Activated naive CD8-positive, alpha-beta T cell treated with anti-CD3 and anti-CD28 coated beads for 36 hours (primary cell): ENCODE measurements at places on chromosomes 11 and 22.

DNA sequence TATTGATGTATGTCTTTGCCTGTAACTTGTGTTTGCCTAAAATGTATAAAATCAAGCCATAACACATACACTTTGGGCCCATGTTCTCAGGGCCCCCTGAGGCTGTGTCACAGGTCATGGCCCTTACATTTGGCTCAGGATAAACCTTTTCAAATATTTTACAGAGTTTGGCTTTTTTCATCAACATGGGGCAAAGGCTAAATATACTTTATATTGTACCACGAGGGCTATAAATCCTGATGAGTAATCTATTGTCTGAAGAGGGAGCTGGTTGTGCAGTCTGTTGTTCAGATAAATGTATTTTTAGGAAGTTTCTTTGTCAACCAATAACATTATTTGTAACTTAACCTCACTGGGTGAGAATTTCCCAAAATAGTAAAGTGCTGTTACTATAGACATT is 404.6 kb upstream of the DDI1 start:
- H3K27ac ChIP-seq, result no peak overlapping the region
- no peak for DNase-seq
- H3K4me3 ChIP-seq, result no peak overlapping the region
- H3K4me1 ChIP-seq, result no peaks in the 10 kb centered on the region

GRCh38 chr11:30312243-30312642 is 10.7 kb upstream of the ARL14EP start:
- peaks cover 4% of the 10 kb centered on the region for H3K4me1 ChIP-seq
- H3K4me3 ChIP-seq, result no peak overlapping the region
- no peak for DNase-seq
- H3K36me3 ChIP-seq, result peaks cover 2% of the 10 kb centered on the region

DNA sequence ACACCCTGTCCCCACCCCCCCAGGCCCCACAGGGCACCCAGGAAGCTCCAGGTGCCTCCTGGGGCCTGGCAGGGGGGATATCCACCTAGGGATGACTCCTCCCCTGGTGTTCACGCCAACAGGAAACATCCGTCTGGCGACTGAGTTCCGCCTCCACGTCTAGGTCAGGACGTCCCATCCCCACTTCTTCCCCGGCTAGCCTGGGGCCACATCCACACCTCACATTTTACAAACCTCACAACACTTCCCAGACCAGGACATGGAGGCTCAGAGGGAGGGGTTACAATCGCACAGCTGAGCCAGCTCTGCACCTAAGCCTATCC is 21.0 kb downstream of the MAFF start:
- no peak overlapping the region for H3K4me3 ChIP-seq
- peaks cover 16% of the 10 kb centered on the region for H3K4me1 ChIP-seq
- H3K36me3 ChIP-seq, result no peaks in the 10 kb centered on the region
- H3K27me3 ChIP-seq, result no peaks in the 10 kb centered on the region
- no peak for DNase-seq

GRCh38 chr11:61890529-61891330 is 615 bp downstream of the FADS3 start:
- peaks cover 5% of the 10 kb centered on the region for H3K4me1 ChIP-seq
- no peaks in the 10 kb centered on the region for H3K36me3 ChIP-seq
- peak; percentile 51 for DNase-seq
- no peak overlapping the region for H3K27ac ChIP-seq

DNA sequence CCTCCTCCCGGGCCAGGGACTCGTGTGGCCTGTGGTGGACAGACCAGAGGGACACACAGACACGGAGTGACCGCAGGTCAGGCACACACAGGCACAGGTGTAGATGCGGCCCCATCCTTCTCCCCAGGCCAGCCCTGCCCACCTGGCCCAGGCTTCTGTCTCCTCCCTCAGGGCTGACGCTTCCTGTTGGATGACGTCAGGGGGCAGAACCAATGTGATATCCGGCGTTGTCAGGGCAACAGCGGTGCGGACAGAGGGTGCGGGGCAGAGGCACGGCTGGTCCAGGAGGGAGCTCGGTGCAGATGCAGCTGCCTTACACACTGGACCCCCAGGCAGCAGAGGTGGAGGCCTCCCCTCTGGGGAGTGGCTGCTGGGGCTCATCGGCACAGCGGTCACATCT is 2.9 kb upstream of the TUBGCP6 start:
- H3K4me1 ChIP-seq, result peaks cover 16% of the 10 kb centered on the region
- no peak overlapping the region for H3K27ac ChIP-seq
- H3K4me3 ChIP-seq, result no peak overlapping the region
- no peaks in the 10 kb centered on the region for H3K27me3 ChIP-seq
- DNase-seq, result no peak

DNA sequence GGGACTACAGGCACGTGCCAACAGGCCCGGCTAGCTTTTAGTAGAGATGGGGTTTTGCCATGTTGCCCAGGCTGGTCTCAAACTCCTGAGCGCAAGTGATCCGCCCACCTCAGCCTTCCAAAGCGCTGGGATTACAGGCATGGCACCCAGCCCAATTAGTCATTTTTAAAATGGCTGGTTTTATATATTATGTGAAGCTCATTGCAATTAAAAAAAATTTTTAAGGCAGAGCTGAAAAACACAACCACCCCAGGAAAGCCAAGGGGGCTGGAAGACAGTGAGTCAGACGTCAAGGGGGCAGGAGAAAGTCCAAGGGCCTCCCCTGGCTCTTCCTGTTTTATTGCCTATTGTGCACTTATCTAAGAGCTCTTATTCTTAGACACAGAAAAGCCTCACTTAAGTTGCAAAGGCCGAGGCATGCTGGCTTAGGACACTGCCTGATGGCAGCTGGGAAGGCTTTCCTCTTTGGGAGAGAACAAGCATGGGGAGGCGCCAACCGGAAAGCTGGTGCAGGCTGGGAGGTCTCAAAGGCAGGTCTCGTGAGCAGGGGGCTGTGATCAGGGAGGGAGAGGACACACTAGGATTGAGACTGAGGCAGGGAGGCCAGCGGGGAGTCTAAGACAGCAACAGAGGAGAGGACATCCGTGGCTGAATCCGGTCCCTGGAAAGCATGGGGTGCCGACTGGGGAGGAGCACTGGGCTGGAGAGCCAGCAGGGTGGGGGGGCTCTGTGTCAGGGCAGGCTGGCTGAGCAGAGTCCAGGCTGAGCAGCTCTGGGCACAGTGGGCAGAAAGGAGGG is 11.1 kb upstream of the OSM start:
- peak overlapping the region; percentile 38 for H3K27ac ChIP-seq
- H3K27me3 ChIP-seq, result no peaks in the 10 kb centered on the region
- peaks cover 25% of the 10 kb centered on the region for H3K4me1 ChIP-seq
- DNase-seq, result no peak

DNA sequence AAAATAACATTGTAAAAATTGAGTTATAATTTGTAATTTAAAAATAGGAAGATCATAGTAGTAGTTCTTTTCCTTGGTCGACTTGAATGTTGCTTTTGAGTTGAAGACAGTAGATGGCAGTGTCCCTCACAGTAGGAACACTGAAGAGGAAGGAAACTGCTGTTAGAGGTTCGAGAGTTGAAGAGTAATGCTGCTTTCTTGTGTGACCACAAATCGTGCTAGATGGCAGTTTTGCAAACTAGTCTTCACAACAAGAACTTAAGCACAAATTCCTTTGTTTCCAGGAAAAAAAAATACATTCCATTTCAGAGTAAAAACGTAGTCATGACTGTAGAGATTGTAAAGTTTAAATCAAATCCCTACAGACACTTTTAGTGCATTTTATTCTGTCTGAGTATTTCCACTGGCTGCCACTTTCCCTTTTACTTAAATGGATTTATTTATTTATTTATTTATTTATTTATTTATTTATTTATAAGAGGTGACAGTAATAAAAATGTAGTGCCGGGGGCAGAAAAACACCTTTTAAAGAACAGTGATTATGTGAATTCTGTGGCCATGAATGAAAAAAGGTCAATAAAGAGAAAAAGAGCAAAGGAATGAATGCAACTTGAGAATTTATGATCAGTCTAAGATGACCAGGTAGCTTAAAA is 54.6 kb downstream of the SPECC1L start:
- no peak for DNase-seq
- H3K27ac ChIP-seq, result peak overlapping the region; percentile 49
- no peaks in the 10 kb centered on the region for H3K27me3 ChIP-seq

DNA sequence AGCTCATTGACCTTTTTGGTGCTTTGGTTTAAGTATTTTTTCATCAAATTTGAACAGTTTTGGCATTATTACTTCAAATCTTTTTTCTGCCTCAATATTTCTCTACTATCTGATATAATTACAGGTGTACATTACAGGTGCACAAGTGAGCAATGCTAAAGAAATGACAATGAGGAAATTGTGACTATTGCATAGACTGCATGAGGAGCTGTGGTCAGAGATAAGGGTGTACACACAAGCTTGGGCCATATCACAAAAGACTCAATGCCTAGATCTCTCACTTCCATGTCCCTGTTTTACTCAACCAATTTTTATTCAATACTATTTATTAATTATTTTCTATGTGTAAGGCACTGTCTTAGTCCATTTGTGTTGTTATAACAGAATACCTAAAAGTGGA is 251.0 kb upstream of the UBASH3B start:
- H3K27me3 ChIP-seq, result peaks cover 15% of the 10 kb centered on the region
- H3K27ac ChIP-seq, result no peak overlapping the region
- DNase-seq, result no peak
- H3K4me3 ChIP-seq, result no peak overlapping the region
- no peaks in the 10 kb centered on the region for H3K36me3 ChIP-seq

DNA sequence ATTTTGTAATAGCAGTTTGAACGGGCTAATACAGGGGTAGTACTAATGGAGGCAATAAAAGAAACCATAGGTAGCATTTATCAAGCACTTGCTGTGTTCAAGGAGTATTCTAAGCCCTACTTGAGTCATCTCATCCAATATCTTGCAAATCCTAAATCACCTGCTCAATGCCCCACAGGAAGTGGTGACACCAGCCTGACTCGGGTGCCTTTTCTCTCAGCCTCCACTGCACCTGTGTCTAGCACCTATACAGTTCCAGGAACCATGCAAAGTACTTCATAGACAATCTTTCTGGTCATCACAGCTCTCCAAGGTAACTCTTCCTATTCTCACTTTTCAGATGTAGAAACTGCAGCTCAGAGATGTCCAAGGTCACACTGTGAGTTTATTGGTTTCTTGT is 98.0 kb downstream of the PRR5L start:
- DNase-seq, result no peak
- peaks cover 39% of the 10 kb centered on the region for H3K4me1 ChIP-seq
- H3K27me3 ChIP-seq, result peaks cover 28% of the 10 kb centered on the region
- H3K36me3 ChIP-seq, result peaks cover 6% of the 10 kb centered on the region
